Mesenteric fat pad (tissue), 1 donor: ENCODE measurements at places on chromosomes 4 and X. TPM values are rescaled to one million over a fixed set of nuclear protein-coding genes. Genes with fewer than 3 reads are reported as not detected.

Gene ACE2
- 6.2 TPM for total RNA-seq

Gene ERAS
- not detected for total RNA-seq

Gene FIP1L1
- total RNA-seq, result 33.2 TPM

Gene MAML3
- total RNA-seq, result 7.3 TPM

Gene STBD1
- total RNA-seq, result 34.7 TPM

Gene PPEF2
- not detected for total RNA-seq

Gene LAS1L
- total RNA-seq, result 23.2 TPM

Gene TMPRSS11F
- not detected for total RNA-seq

Gene POU3F4
- total RNA-seq, result not detected
